ENCODE measurements at places on chromosomes 12 and 14.

- no peak for DNase-seq
Observed at GRCh38 chr12:21073129-21073528, 57.9 kb upstream of the SLCO1B1 start.

DNA sequence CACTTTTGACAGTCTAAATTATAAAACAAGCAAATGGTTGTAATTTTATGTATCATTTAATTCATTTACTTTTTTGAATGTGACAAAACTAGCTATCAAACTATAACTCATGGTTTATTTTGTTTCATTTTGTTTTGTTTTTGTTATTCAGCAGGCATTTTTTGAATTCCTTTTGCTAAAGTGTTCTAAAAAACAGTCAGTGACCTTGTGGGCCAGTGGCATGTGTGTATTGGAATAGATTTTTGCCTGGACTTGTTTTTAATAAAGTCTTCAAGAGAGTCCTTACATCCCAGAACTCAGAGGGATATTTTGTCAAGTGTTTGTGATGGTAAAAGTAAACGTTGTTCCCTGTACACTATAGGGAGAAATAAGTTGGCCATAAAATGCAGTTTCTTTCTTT lies 369.7 kb upstream of the SYT1 start:
- DNase-seq, result peak; percentile 38

GRCh38 chr12:101696251-101697196 lies 916 bp upstream of the CHPT1 start:
- peak; percentile 46 for DNase-seq

DNA sequence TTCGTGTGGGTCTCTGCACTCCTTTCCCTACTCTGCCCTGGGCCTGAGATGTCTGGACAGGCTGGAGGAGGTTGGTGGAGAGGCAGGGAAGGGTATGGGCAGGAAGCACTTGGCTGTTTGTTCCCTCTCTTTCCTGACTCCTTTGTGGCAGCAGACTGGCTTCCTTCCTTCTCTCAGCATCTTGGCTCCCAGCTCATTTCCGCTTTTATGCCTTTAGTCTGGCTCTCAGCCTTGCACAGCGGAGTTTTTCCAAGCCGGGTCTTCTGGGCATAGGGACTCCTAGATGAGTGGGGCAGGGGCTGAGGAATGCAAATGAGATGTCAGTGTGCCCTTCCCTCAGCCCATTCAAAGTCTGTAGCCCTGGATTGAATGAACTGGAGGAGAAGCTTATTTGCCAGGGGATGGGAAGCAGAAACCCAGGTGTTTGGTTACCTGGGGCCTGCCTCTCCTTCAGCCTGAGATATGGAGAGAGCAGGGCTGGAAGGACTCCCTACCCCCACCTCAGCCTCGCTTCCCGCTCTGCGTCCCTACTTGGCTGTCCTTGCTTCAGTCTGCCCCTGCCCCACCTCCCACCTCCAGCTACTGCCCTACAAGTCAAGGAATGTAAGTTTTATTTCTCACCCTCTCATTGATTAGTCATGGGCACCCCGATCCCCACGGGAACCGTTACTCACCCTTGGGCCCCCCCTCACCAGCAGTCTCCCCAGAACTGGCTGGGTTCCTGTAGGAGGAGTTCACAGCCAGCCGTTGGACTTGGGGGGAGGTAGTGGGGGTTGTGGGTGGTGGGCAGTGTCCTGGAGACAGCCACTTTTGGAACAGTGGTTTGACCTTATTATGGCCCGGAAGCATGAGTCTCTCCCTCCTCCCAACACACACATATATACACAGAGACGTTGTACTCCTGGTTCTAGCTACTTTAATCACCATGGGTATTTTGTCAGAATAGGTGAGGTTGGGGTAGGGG lies 9.3 kb upstream of the ITGA5 start:
- DNase-seq, result peak; percentile 95

DNA sequence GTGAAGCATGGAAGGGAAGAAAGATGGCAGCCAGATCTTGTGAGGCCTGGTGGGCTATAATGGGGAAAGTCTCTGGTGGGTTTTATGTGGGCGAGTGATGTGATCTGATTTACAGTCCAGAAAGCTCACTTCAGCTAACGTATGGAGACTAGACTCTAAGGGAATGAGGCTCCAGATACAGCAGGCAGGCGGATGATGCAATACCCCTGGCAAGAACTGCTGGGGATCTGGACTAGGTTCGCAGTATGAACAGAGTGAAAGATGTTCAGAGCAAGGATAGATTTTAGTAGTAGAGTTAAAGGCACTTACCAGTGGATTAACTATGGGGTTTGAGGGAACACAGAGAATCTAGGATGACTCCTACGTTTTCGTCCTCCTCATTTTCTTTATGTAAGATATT lies 253.1 kb downstream of the ANO2 start:
- peak; percentile 16 for DNase-seq

DNA sequence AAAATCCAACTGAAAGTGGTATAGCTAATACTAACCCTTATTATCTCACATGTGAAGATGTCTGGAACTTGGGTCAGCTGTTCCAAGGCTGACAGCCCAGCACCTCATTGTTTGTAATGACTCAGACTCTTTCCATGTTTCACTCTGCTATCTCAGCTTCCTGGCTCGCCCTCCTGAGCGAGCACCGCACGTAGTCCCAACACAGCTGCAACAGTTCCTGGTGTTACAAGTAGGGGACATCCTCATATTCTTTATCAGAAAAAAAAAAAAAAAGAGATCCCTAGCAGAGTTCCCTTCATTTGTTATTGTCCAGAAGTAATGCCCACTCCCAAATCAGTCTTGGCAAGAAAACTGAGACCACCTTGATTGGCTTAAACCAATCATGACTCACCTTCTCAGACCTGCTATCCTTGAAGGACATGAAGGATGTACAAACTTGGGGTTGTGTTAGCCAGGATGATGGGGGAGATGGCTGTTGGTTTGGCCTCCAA lies 92.5 kb downstream of the ADCK1 start:
- peak; percentile 24 for DNase-seq

DNA sequence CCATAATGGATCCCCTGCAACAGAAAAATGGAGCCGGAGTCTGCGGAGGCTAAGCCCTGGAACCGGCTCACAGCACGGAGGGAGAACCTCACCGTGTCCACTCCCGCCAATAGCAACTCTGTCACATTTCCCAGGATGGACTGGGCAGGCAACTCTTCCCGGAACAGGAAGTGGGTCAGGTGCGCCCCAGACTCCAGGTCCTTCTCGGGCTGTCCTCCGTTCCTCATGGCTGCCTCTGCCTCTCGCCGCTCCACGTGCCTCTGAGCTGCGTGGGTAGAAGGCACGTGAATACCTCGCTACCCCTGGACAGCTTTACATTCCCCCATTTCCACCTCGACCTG lies 2.2 kb downstream of the CYP27B1 start:
- DNase-seq, result no peak

DNA sequence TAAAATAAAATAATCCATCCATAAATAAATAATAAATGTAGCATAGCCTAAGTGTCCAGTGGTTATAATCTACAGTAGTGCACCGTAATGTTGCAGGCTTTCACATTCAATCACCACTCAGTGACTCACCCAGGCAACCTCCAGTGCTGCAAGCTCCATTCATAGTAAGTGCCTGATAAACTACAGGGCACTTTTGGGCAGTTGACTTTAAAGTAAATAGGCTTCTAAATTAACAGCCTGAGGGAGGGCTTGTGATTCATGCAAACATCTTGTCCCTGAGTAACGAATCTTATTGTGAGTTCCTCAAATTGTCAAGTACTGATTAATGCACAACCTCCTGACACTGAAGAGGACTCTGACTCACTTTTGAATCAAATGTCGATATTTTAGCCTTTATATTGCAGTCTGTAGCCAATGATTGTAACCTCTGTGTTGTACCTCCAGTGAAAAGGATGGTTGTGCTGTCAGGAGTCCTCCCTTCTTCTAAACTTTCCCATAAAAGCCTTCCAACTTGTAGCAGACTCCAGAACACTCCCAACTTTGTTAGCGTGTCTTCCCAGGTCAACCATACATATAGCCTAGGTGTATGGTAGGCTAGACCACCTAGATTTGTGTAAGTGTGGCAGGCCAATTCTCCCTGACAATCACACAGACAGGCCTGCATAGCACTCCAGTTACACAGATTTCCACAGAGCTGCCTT lies 55.0 kb upstream of the BICD1 start:
- DNase-seq, result peak; percentile 95

DNA sequence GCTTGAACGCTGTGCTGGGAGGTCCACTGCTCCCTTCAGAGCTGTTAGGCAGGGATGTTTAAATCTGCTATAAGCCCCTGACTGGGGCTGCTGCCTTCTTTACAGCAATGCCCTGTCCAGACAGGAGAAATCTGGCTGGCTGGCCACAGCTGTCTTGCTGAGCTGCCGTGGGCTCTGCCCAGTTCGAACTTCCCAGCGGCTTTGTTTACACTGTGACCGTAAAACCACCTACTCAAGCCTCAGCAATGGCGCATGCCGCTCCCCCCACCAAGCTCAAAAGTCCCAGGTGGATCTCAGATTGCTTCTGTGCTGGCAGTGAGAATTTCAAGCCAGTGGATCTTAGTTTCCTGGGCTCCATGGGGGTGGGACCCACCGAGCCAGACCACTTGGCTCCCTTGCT lies 35.8 kb downstream of the CKAP4 start:
- DNase-seq, result no peak

DNA sequence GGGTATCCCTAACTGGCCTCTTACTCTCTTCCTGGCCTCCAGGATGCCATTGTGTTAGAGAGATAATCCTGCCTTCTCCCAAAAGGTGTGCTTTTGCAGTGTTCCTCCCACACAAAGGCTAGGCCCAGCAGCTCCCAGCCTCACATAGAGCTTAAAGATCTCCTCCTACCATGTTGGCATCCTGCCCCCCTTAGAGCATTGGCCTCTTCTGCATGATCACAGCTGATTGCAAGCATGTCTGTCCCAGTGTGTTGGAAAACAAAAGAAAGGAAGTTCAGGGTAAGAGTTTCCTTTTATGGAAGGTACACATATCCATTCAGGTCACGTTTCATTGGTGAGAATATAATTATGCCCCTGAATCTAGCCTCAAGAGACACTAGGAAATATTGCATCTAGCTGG lies 405.4 kb downstream of the TMTC2 start:
- DNase-seq, result no peak

All from GM23248 (cell line).